Cardiac muscle cell (in vitro differentiated cells and primary cell): ENCODE measurements at places on chromosomes 6 and 20.

- no peak for DNase-seq
These were observed 130.9 kb downstream of the CARMIL1 start for GRCh38 chr6:25410102-25410501.

DNA sequence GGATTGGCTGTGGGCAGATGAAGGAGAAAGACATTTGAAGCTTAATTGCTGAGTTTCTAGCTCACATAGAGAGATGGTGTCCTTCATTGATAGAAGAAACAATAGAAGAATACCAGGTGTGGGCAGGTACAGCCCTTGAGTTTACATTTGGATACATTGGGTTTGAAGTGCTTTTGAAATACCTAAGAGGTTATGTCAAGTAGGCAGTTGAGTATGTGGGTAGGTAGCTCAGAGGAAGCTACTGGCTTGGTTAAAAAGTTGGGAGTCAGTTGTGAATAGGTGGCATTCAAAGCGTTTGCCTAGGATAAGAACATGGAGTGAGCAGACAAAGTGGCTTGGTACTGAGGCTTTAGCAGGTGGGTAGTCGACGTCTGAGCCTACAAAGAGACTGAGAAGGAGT is 25.0 kb downstream of the NDUFAF5 start:
- DNase-seq: no peak

- no peak for DNase-seq
These were observed 74.6 kb upstream of the XRN2 start for GRCh38 chr20:21228511-21228910.

- DNase-seq: peak; percentile 66
These were observed 175.4 kb upstream of the KCNQ5 start for GRCh38 chr6:72446430-72446829.

DNA sequence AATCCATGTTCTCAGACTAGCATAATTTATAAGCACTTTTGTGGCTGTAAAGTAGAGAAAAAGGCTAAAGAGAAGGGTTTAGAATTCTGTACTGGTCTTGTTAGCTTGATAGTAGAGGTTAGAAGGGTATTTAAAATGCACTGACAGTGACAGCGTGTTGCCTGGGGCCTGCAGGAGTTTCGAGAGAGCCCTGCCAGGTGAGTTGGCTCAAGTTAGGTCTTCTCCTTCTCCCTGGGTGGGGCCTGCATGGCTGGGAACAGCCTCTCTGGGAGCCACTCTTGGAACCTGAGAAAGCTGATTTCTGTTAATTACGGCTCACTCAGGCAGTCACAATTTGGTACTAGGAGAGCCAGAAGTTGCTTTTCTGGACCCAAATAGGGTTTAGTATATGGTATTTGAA is 103.7 kb downstream of the ARID1B start:
- DNase-seq: no peak
